ENCODE measurements at places on chromosomes 1 and 21.

DNA sequence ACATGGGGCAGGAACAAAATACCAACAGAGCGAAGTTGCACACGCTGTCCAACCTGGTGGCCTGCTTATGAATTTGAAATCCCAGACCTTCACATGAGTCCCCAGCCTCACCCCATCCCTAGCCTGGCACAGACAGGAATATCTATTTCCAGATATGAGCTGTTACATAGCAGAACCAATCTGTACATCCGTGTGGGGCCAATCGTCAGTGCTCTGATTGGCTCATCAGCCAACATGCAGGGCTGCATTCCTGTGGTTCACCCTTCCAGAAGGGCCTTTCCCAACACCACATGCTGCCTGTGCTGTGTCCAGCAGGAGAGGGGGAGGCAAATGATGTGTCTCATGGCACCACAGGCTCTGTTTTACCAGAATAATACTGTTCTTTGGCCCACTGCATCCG is 31.3 kb downstream of the CCN1 start:
- DNase-seq = peak; percentile 30

- no peak for DNase-seq
Observed at GRCh38 chr1:18612073-18612472, 18.6 kb upstream of the PAX7 start.

- DNase-seq = no peak
Observed at GRCh38 chr1:236425031-236425663, 31.1 kb downstream of the EDARADD start.

- no peak for DNase-seq
Observed at GRCh38 chr1:170133766-170134495, 11.8 kb upstream of the NTMT2 start.

DNA sequence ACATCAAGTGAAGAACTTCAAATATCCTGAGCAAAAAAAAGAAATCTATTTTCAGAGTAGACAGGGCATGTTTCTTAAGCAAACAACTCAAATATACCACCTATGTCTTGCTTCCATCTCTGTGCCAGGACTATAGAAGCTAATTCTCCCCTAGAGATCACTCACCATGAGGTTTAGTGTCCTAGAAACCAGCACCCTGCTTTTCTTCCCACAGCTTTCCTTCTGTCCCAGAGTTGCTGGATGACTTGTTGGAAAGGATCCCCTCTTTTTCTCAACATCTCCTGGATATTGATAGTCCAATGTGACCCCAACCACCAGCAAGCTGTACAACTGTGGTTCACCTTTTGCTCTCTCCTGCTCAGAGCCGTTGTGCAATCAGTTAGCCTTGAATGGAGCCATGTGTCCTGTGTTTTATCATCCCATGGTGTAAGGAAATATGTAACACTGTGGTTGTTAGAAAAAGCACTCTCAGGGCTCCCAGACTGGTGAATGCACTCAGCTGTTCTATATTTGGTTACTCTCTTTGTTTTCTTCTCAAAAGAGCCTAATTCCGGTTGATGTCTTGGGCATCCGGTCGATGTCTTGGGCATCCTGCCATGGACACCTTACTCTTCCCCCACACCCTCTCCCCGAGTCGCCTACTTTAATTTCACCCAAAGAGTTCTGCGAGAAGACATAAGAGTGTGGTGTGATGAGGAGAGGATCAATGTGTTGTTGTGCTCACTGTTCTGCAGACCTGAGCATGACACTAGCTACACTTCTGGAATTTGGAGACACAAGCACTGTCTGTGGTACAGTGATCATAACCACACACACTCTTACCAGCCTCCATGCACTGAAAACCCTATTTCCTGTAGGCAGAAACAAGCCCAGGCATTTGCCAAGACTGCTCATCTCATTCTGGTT is 1.7 kb downstream of the TNFSF4 start:
- no peak for DNase-seq

DNA sequence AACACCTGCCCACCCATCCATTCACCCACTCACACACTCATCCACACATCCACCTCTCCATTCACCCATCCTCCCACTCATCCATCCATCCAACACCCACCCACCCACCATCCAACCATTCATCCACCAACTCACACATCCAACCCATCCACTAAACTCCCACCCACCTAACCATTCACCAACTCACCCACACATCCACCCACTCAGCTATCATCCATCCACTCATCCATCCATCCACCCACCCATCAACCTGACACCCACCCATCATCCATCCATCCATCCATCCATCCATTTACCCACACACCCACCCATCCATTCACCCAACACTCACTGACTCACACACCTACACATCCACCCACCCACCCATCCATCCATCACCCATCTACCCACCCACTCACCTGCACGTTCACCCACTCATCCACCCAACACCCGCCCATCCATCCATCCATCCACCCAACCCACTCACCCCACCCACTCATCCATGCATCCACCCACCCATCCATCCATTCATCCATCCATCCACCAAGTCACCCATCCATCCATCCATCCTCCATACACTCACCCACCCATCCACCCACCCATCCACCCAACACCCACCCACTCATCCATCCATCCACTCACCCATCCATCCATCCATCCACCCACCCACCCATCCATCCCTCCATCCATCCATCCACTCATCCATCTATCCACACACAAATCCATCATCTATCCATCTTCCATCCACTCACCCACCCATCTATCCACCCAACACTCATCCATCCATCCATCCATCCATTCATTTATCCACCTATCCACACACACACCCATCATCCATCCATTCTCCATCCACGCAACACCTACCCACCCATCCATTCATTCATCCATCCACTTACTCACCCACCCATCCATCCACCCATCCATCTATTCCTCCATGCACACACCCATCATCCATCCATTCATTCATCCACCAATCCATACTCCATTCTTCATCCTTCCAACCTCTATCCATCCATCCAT is 17.4 kb upstream of the PRDM16 start:
- no peak for DNase-seq

DNA sequence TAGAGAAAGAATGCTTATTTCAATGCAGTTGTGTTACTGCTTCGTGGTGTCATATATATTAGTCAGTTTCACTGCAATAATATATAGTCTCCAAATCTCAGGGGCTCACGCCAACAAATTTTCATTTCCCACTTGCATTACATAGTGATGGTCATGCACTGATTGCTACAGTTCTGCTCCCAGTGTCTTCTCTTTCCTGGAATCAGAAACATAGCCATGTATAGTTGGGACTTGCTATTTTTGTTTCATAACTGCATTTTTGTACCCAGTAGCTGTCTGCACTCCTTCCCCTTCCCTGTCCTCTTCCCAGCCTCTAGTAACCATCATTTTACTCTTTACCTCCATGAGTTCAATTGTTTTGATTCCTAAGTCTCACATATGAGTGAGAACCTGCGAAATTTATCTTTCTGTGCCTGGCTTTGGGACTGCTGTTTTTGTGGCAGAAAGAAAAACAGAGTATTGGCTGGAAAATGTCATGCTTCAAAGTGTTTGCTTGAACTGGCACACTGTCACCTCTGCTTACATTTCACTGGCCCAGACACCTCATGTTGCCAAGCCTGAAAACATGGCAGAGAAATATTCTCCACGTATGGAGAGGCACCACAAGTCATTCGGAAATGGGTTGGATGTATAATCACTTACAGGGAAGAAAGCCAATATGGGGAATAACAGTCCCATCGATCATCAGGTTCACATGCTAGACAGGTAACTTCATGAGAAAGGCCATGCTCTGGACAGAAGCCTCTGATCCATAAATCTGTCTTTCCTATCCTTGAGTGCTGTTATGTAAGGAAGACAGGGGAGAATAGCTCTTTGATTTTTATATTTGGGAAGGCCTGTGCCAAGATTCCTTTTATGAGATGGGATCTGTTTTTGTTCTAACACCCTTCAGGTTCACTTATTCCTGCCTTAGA is 60.4 kb upstream of the BACH1 start:
- no peak for DNase-seq

DNA sequence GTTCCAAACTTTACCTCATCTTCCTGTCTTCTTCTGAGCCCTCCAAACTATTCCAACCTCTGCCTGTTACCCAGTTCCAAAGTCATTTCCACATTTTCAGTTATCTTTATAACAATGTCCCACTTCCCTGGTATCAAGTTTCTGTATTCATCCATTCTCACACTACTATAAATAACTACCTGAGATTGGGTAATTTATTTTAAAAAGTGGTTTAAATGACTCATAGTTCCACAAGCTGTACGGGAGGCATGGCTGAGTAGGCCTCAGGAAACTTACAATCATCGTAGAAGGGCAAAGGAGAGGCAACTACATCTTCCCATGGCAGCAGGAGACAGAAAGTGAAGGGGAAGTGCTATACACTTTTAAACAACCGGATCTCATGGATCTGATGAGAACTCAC is 428.5 kb upstream of the RGS18 start:
- no peak for DNase-seq

DNA sequence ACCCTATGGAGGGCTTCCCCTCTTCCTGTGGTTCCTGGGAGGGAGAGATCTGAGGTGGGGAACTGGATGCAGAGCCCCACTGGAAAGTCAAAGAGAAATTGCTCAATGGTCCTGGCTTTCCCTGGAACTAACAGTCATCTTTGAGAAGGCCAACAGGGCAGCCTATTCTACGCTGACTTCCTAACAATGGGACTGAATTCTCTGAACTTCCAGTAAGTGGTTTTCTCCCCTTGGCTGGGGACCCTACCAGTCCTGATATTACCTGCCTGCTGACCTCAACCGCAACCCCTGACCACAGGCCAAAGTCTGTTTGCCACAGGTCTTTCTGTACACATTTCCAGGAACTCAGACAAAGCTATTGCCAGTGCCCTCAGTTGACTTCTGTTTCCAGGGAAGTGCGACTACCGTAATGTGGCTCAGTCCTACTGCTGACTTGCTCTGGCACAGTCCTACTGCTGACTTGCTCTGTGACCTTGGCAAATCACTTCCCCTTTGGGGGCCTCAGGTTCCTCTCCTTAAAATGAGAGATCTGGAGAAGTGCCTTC is 55.3 kb downstream of the C8B start:
- no peak for DNase-seq

- DNase-seq = no peak
Observed at GRCh38 chr1:201359873-201360210, 17.6 kb downstream of the TNNT2 start.

- no peak for DNase-seq
Observed at GRCh38 chr1:61448914-61449313, 276.0 kb downstream of the TM2D1 start.

DNA sequence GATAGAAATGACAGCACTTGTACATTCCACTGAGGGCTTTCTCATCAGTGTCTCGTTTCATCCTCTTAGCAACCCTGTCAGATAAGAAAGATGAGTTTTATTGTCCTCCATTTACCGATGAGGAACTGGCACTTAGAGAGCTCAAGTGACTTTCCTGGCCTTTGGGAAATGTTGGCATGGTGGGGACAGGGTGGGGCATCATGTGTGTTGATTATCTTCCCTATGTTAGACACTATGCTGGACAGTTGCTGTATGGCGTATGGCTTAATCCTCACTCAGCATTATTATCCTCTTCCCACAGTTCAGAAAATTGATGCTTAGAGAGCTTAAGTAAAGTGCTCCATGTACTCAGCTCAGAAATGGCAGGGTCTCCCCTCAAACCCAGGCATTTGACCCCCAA is 163.2 kb downstream of the CAMTA1 start:
- DNase-seq = peak; percentile 67

GRCh38 chr1:160206421-160207117 is 1.4 kb downstream of the PEA15 start:
- peak; percentile 37 for DNase-seq

DNA sequence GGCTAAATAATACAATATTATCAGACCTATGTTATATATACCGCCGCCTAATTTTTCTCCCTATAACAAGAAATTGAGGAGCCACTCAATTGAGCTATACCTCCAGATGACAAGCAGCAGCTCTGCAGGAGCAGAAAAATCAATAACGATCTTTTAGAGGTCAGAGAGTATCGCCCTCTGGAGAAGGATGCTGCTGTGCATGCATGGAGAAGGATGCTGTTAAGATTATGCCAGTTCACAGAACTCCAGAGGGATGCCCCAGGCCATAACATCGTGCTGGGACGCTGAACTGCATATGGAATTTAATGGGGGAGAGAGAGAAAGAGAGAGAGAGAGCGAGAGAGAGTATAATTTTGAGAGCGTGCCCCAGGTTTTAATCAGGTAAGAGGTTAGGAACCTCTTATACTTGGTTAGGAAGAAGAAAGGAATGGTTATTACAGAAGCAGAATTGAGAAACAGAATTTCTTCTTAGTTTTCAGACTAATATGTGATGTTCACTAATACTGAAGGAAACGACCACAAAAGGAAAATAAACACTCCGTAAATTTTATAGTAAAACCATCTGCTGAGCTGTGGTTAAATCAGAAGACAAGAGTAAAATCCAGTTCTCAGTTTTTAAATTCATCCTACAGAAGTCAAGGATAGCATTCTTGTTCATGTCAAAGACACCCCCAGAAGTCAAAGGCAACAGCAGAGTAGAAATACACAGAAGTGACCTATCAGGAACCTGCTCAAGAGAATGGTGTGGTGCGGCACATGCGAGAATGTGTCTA is 111.1 kb downstream of the SMYD2 start:
- no peak for DNase-seq

DNA sequence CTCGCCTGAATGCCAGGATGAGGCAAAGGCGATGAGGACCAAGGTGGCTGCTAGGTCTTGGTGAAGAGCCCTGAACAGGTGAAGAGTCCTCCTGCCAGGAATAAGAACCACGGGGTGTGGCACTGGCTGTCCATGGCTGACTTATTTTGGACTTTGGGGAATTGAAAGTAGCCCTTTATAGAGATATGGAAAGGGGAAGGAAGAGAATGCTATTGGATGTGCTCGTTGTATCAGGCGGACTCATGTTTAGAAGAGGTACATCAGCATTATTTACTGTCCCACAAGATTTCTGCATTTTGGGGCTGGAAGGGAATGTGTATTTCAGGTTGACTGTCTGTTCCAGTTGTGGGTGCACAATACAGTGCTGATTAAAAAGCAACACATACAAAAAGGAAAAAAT is 465.8 kb downstream of the DSCAM start:
- DNase-seq = no peak

DNA sequence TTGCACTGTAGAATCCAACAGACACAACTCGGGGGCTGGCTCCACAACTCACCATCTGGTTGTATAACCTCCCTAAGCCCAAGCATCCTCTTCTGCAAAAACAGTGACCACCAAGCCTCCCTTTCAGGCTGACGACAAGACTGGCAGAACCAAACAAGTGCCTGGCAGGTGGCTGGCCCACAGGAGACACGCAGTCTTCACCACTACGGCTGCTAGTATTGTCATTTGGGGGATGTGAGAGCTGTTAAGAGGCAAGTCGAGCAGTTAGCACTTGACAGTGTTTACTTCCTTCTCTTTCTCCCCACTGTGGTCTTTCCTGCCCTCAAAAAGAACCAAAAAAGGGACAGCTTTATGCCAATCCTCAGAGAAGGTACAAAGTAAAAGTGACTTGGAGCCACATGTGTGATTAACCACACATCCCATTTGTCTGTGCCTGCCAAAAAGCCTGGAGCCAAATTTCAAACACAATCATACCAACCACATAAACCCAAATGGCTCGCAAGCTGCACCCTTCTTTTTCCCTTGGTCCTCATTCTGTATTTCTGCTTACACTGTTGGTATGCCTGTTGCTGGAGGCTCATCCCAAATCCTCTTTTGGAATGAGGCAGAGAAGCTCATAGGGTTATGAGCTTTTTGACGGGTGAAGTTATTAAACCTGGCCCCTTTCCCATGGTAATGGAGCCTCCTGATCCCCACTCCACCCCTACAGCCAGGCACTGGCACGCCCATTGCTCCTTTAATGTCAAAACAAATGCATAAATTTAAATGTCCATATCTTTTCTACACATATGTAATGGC is 94.1 kb downstream of the TGFBR3 start:
- peak; percentile 39 for DNase-seq

All from D341Med (cell line).